Stimulated activated CD8-positive, alpha-beta memory T cell treated with anti-CD3 and anti-CD28 coated beads, Interleukin-4, amount 100 ng/mL, for 1 hour (primary cell): ENCODE measurements at places on chromosomes 11 and 22.

DNA sequence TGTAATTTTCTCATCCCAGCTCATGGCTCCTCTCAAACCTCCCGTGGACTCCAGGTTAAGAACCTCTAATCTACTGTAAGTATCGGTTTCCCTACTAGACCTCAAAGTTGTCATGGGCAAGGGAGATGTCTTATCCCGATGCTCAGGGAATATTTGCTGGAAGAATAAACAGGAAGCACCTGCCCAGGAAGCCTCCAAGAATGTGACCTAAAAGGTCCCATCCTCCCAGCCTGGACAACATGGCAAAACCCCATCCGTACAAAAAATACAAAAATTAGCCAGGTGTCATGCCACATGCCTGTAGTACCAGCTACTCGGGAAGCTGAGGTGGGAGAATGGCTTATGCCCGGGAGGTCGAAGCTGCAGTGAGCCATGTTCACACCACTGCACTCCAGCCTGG is 62.4 kb downstream of the APOL1 start:
- no peak for DNase-seq

DNA sequence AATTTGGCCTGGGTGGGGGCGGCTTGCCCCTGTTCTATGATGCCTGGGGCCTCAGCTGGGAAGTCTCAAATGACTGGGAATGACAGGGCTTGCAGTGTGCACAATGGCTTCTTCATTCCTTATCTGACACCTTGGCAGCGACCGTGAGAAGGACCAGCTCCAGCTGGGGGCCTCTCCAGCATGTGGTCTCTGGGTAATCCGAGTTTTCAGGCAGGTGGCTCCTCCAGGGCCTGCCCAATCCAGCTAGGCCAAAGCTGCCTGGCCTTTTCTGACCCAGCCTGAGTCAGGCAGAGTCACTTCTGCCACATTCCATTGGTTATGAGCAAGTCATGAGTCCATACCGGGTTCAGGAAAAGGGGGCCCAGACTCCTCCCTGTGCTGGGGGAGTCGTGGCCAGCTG is 646.0 kb downstream of the OPCML start:
- DNase-seq: no peak

DNA sequence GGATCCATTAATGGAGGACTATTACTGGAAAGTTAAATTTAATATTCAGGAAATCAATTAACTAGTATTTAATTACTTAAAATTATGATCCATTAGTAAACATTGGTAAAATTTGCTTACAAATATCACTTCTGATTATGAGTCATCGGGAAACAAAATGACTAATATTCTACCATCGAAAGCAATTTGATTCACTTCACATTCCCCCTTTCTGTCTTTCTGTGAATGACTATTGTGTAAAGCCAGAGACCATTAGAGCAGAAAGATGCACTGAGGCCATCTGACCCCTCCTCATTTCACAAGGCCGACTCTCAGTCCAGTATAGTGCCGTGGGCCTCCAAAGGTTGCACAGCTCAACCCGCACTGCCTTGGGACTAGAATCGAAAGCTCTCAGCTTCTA is 619.0 kb downstream of the OPCML start:
- no peak for DNase-seq

- DNase-seq: no peak
Measured at GRCh38 chr22:35327690-35328471, 28.2 kb downstream of the TOM1 start.

DNA sequence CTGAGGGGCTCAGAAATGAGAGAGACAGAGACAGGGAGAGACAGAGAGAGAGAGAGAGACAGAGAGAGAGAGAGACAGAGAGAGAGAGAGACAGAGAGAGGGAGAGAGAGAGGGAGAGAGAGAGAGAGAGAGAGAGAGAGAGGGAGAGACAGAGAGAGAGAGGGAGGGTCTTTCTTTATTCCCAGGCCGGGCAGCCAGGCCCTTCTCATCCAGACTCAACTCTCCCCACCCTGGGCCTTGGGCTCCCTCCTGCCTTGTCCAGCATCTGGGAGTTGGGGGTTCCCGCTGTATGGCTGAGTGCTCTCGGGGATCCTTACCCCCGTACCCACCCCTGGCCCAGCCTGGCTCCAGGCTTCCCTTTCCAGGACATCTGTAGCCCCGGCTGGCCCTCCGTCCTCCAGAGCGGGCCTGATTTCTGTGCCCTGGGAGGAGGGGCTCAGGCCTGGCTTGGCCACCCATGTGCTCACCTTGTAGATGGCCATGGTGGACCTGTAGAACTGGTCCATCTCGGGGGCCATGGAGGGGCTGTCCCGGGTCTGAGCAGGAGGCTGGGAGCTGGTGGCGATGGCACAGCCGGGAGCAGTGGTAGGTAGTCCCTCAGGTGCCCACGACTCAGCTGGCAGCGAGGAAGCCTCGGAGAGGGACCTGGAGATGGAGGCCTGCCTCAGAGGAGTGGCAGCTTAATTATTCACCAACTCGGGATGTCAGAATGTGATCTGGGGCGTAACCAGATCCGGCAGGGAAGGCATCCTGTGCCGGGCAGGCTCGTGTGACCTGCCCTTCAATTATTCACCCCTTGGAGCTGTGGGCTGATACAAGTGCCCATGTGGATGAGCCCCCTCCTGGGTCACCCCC is at the start of gene BAIAP2L2:
TSS of gene BAIAP2L2 (minus strand) at position 677 of the 855 bp plus-strand sequence. CDS start at position 518, 159 bp downstream.
- no peak for DNase-seq

DNA sequence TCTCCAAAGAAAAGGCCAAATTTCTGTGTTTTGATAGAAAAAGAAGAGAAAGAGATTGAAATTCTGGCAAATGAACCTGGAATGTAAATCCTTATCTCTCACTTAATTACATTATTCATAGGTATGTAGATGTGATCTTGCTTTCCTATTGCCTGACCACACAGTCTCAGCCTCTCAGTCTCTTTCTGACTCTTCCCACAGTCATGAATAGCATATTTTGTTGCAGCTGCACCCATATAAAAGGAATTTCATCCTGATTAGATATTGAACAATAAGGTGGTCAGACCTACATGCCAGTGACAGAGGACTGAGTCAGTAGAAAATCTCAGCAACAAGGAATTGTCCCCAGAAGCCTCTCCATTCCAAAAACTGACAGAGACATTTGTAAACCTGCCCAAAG is 62.9 kb upstream of the LRRC4C start:
- DNase-seq: no peak

- no peak for DNase-seq
Measured at GRCh38 chr11:78266451-78266850, 77.7 kb downstream of the USP35 start.

- no peak for DNase-seq
Measured at GRCh38 chr11:85595285-85595884, 31.8 kb downstream of the DLG2 start.

DNA sequence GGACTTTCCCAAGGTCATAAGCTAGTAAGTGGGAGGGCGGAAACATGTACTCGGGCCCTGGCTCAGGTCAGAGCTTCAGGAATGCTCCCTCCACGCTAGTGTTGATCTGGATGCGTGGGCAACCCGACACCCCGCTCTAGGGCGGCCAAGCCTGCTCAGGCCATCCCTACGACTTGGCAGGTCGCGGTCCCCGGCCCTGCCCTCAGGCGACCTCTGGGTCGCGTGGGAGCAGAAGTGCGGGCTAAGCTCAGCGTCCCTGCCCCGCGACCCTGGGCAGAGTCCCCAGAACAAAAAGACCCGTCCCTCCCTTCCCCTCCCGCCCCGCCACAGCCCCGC is 781 bp upstream of the TEF start:
- DNase-seq: no peak

- no peak for DNase-seq
Measured at GRCh38 chr11:117820071-117820470, 4.5 kb downstream of the FXYD2 start.

DNA sequence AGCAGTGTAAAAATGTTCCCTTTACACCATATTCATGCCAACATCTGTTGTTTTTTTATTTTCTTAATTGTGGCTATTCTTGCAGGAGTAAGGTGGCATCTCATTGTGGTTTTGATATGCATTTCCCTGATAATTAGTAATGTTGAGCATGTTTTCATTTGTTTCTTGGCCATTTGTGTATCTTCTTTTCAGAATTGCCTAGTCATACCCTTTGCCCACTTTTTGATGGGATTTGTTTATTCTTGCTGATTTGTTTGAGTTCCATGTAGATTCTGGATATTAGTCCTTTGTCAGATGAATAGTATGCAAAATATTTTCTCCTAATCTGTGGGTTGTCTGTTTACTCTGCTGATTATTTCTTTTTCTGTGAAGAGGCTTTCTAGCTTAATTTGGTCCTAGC is 98.9 kb upstream of the SERPIND1 start:
- DNase-seq: no peak

- DNase-seq: no peak
Measured at GRCh38 chr11:127039591-127039990, 39.0 kb upstream of the KIRREL3 start.

- no peak for DNase-seq
Measured at GRCh38 chr11:64566042-64566914, 24.7 kb upstream of the SLC22A12 start.

DNA sequence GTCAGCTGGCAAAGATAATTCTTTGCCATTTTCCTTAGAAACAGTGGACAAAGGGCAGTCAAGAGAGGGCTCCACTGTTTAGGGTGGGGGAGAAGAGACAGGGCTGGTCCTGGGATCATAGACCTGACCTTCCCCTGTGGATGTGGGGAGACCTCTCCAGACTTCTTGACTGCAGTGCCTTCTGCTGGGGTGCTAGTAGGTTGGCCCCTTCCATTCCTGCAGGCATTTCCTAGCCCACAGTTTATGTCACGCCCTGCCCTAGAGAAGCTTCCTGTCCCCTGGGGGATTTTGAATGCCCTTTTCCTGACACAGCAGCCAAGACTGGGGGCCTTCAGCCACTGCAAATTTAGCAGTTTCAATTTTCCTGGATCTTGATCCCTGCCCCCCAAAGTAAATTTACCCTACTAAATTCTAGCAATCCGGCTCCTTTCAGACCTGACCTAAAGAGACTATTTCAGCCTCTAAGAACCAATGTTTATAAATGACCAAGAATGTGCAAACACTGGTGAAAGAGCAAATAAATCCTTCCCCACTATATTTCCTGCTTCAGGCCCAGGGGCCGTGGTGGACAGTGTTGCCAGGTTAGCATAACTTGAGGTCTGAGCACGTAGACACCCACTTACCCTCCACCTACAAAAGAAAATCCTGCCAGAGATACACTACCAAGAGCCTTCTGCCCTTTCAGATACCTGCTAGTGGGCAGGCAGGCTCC is 58.4 kb downstream of the PPFIBP2 start:
- no peak for DNase-seq

GRCh38 chr11:1573077-1573902 is 1.2 kb upstream of the DUSP8 start:
- no peak for DNase-seq

GRCh38 chr11:114705280-114706024 is 27.1 kb downstream of the NXPE2 start:
- no peak for DNase-seq

DNA sequence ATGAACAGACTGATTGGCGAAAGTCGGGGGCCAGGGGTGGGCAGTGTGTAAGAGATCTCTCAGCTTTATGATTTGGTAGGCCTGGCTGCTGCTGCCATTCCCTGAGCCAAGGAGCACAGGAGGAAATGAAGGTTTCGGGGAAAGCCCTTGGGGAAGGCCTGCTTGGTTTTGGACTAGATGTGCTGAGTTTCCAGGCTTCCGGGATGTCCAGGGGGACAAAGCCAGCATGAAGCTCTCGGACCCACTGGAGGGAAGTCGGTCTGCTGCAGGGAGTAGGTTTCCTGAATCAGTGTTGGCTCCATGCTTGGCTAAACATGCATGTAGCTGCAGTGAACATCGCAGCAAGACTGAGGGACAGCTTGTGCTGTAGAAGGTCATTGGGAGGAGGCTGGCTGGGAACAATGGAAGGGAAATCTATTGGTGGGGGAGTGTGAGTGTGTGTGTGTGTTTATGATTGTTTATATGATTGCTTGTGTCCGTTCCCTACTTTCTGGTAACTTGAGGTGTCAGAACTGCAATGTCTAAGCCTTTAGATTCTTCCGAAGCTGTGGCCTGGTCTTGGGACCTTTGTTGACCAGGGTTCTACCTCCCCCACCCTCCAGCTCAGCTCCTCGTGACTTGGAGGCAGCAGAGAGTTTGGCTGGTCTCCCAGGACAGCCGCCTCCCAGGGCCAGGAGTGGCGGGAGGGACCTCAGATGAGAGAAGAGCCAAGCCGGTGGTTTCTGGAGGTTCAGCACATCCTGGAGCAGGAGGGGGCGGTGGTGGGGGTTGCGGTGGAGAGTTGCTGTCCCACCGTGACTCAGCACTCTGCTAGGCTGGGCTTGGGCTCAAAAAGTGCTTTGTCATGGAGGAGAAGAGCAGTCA is 4.0 kb upstream of the FTH1 start:
- DNase-seq: no peak

GRCh38 chr11:128920666-128921065 is 22.0 kb downstream of the TP53AIP1 start:
- DNase-seq: no peak

DNA sequence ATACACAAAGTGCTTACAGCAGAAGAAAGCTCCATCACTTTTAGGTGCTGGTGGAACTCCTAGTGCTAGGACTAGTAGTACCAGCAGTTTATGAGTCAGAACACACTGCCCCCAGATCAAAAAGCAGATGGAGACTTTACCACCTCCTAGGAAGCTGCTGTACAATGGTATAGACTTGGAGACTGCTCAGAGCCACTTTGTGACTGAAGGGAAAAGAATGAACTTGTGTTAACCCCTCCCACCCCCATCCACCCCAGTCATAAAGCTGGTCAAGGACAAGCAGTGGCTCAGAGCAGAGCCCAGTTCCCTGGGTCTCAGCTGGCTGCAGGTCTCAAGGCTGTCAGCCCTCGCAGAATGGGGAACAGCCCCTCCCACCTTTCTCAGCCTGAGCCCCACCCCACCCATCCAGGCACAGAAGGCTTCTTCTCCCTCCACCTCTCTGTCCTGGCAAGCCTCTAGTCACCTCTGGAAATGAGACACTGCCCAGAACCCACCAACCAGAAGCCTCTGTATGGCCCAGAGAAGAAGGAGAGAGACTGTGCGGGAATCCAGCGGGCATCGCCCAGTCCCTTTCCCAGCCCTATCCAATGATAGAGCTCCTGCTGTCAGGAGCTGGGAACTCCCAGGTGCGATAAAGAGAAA is 23.8 kb downstream of the PACSIN2 start:
- no peak for DNase-seq

DNA sequence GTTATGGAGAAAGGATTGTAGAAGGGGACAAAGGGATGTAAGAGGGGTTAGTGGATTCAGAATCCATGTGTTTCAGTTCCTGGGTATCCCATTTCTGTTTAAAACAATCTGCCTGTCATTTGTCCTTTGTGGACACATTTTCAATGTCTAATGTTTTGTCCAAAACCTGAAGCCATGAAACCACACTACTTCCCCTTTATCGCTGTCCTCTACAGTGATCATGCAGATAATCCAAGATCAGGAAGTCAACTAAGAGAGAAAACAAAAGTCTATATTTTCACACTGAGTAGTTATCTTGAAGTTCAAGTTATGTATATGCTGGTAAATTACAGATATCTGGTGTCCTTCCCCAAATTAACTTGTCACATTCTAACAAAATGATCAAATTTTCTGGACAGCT is 457.0 kb downstream of the NTM start:
- no peak for DNase-seq

DNA sequence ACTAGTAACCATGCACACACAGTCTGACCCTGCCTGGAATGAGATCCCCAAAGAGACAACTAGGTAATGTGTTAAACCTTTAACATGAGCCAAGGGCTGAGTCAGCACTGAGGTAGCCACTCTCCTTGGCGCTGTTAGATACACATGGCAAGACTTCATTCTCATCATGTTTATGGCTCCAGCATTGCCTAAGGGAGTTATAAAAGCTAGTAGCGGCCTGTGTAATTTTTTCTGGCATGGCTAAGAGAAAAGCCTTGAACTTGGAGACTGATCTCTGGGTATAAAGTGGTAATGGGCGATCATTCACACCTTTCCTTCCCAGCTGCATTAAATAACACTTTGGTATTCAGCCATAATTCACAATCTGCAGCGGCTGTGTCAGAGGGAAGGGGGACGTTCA is 779.7 kb upstream of the LRRC4C start:
- DNase-seq: no peak

GRCh38 chr22:49963647-49964026 is 3.1 kb downstream of the PIM3 start:
- no peak for DNase-seq
